ENCODE measurements at places on chromosomes 6 and 20.

DNA sequence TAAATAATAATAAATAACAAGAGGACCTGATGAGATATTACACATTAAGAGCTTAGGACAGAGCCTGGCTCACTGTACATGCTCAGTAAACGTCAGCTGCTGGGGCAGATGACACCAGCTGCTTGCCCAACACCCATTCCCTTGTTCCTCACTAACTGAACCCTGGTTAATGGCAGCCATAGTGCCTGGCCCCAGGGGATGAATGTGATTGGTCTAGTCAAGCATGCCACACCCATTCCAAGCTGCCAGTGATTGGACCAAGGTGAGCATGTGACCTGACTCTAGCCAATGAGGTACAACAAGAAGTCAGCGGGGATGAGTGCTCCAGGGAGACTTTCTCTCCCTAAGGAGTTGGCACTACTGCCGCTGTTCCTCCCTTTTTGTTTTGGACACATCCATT, 85.1 kb upstream of the PTPN1 start:
- DNase-seq: peak; percentile 82

DNA sequence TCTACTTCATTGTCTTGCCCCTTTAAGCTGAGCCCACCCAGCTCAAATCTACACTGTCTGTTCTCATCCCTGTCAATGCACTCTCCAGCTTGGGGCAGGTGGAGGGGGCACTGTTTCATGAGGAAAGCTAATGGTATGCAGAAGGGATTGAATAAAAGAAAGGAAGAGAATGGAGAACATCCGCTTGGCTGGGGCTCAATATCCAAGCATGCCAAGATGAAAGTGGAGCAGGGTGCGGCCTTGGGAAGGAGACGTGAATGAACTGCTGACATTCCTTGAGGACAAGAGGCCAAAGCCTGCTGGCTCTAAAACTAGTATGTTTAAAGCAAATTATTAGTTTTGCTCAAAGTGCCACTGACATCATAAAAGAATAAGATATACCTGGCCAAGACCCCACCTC, 24.2 kb downstream of the AKAP12 start:
- DNase-seq: no peak

DNA sequence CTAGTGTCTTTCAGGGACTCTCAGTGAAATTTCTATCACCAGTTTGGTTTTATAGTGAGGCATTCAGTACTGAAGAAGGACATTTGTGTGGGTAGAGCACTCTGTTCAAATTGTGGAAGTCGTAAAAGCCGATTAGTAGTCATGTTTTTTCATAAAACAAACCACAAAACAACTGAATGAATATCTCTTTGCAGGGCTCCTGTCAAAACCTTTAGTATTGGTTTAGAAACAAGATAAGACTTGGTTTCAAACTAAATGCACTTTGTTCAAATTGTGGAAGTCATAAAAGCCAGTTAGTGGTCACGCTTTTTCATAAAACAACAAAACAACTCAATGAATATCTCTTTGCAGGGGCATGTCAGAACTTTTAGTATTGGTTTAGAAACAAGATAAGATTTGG, 23.8 kb downstream of the ADGRF4 start:
- DNase-seq: no peak

DNA sequence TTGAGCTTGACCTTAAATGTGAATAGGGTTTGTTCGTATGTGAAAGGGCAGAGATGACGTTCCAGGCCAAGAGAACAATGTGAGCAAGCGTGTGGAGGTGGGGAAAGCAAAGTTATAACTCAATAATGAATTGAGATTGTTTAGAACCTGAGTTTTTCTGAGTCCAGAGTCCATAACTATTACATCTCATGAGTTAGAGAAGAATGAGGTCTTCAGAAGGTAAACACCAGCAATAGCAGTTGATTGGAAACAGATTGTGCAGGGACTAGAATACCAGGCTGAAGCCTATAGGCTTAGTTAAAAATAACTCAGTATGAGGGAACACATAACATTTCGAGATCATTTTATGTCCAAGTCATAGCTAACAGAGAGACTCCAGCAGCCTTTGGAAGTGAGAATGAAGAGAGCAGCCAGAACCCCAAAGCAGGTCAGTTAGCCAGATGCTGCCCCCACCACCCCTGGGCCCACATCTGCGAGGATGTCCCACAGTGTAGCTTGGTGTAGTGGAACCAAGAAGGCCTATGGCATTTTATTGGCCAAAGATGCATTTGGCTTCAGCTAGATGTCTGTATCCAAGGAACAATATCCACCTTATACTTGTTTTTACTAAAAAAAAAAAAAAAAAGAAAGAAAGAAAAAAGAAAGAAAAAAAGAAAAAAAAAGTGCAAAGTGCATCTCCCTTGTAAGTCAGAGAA, 121.7 kb downstream of the TNFRSF21 start:
- no peak for DNase-seq

DNA sequence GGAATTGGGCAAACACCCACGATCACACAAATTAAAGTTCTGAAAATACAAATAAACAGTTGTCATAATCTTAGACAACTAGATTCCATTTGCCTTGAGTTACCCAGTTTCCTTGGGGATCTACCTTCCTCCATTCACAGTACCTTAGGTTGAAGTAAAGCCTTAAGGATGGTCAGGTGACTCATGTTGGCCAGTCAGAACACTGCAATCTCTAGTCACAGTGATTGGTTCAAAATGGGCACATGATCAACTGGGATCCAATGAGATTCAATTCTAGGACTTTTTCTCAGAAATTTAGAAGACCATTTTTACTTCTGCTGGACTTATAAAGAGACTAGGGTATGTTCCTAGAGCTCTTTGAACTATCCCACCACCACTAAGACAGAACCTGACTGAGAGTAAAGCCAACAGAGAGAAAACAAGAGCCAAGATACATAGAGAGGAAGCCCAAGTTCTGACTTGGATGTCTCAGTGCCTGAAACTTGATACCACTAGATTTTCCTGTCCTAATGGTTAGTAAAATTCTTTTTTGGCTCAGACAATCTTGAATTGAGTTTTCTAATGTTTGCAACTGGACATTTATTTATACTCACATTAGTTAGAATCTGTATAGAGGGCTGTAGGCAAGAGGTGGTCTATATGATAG, 8.6 kb upstream of the CLIC5 start:
- no peak for DNase-seq

GRCh38 chr20:41158082-41158625, 20.8 kb downstream of the PLCG1 start:
- no peak for DNase-seq

DNA sequence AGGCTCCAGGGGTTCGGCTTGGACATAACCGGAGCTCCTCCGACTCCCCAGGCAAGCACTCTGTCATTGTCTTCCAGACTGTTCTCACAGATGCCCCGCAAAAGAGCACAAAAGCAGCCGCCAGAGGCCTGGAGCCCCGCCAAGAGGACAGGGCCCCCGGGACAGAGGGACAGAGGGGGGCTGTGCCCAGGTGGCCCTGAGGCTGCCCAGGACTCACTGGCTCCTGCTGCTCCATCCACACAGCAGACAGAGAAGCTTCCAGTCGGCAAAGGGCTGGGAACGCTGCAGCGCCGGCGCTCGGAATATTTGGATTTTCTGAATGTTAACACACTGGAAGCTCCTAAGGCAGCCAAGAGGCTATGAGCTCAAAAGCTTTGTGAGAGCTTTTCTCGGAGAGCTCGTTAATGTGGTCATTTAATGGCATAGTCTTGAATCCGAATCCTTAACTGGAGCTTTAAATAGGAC, 68.0 kb upstream of the QKI start:
- DNase-seq: no peak

DNA sequence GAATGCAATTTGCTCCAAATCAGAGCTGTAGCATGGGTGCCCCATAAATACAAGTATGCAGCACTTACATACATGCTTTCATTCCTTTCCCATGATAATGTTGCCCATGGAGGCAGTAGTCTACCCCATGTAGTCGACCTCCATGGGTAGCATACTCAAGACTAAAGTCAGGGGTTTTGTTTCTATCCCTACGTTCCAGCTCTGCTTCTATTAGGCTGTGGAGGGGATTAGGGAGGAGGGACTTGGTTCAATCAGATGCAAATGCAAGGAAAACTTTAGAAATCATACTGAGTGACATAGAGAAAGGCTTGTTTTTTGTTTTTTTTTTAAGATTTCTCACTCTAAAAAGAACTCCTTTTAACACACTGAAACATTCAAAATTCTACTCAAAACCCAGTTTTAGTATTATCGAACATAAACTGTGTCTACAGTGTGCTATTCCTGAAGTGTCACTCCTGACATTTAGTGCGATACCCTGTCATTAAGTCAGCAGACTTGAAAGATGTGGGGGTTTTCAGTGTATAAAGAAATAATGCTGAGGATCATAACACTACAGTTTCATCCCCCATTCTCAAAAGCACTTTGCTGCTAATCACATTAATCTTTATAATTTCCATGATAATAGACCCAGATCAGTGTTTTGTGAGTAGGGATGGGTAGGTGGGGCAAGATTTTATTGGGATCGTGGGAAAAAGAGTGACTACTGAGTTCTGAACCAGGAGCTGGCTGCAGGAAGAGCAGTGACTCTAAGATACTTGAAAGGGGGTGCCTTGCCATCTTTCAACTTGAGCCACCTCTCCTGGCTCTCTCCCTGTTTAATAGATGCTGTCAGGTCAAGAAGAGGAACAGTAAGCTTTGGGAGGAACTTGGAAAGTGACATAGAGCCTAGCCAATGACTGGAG, 40.4 kb upstream of the SCML4 start:
- no peak for DNase-seq

DNA sequence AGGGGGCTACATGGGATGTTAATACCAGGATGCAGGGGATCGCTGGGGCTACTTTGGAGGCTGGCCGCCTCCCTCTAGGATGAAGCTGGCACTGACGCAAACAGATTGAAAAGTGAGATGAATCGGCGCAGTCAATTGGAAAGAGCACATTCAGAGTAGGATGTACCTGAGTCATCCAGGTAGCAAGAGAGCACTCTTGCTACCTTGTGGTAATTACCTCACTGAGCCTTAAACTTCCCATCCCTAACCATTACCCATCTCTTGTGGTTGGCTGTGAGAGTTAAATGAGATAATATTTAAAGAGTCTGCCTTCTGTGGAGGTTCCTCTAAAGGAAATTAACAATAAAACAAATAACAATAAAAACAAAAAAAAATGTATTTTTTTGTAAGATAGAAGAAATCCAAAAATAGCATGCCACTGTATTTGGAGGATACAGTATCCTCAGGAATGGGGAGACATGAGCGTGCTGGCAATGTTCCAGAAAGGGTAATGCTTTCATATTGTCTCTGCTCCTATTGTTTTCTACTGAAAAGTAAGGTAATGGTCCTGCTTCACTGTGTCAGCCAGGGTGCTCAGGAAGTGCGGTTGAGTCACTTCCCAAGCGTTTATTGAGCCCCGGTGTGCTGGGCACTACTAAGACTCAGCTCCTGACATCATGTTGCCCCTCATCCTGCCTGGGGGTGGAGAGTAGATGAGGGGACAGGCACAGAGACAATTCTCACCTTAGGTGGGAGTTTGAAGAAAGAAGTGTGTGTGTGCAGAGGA, 301.1 kb downstream of the EYA4 start:
- no peak for DNase-seq

DNA sequence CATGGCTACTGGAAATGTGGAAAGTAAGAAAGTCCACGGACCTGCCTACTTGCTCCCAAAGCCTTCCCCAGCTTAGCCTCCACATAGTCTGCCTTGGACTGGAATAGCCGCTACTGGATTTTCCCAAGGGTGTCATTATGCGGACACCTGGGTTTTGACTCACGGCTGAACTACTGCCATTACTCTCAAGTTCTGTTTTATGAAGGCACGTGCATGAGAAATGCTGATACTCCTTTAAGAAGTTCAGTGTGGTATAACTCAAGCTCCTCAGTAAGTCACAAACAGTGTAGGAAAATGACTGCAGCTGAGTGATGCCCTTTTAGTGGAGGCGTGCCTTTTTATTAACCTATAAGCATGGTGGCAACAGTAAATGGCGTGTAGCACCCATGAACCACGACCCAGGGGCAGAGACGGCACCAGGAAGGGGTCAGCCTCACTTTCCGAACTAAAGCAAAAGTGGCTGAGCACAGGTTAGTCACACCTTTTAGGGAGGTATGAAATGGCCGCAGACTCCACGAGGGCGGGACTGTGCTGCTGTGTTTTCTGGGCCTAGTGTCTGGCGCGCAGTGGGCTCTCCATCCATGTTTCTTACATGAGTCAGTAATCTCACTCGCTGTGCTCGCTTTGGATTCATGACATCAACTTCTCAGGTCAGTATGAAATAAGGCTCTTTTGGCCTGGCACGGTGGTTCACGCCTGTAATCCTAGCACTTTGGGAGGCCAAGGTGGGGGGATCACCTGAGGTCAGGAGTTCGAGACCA, 23.9 kb downstream of the PSMG4 start:
- DNase-seq: no peak

DNA sequence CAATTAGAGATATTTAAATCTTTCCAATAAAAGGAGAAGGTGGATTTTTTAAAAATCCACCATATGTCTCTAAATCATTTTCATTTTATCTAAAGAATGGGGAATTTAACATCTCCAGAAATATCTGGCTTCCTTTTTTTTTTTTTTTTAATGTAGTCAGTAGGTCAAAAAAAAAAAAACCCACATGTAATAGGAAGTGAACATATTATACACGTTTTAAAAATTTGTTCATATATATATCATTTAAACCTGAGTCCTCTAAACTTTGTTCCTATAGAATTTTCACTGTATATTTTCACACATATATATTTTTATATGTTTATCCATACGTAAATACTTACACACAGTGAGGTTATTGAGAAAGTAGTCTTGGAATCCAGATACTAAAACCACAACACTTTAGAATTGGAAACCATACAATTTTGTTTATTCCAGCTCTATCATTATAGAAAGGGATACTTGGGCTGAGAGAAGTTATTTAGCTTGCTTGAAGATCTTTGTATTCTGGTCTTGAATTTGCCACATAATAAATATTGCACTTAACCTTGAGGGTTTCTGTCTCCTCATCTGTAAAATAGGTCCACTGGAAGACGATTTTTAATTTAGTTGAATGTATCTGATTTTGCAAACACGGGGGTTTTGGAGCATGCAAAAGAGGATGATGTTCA, 62.1 kb upstream of the ZNF217 start:
- no peak for DNase-seq

Measured in SJCRH30 (cell line).